Activated CD4-positive, alpha-beta T cell treated with anti-CD3 and anti-CD28 coated beads for 48 hours (primary cell): ENCODE measurements at places on chromosomes 12 and 14.

DNA sequence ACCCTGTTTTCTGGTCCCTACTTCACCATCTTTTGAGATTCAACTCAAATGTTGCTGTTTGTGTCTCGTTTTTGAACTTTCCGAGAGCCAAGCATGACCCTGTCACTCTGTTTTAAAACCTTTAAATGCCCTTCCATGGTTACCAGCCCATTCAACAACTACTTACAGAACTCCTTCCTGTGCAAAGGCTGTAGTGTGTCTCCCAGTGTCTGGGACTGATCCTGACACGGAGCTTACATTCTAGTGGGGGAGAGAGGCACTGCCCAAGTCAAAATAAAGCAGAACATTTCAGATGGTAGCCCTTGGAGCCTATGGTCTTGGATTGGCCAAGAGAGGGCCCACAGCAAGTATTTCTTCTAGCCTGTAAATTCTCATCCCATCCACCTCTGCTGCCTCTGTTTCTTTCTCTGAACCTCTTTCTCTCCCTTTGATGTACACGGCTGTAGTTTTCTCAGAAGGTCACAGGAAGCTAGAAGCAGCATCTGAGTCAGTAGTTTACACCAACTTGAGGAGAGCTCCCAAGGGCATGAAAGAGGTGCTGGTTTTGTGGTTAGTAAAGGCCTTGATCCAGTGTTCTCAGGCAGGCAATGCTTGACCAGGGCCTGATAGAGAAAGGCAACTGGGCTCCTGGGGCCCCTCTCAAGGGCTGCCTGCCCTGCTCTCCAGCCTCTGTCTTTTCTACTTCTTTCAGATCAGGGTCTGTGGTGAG is 42.3 kb upstream of the SLC24A4 start:
- peak; percentile 6 for DNase-seq

DNA sequence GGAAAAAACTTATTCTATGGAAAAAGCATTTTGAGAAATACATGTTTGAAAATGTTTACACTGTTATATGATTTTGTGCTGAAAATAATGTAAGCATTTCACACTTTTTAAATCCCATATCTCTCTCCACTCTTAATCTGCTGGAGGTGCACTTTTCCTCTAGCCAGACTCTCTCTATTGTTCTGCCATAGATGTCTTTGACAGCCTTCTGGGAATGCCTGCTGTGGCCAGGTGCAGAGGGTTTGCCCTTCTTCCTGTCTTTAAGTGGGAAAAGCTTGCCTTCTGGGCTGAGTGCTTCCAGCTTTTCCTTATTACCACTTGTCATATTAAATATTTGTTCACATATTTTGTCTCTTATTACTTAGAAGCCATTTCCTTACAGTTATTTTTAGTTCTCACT is 60.1 kb upstream of the PPM1H start:
- DNase-seq: no peak

- DNase-seq: no peak
These were observed 8.3 kb downstream of the CDKL1 start for GRCh38 chr14:50388256-50388931.

GRCh38 chr14:72409047-72409446 is 476.8 kb downstream of the RGS6 start:
- no peak for DNase-seq

DNA sequence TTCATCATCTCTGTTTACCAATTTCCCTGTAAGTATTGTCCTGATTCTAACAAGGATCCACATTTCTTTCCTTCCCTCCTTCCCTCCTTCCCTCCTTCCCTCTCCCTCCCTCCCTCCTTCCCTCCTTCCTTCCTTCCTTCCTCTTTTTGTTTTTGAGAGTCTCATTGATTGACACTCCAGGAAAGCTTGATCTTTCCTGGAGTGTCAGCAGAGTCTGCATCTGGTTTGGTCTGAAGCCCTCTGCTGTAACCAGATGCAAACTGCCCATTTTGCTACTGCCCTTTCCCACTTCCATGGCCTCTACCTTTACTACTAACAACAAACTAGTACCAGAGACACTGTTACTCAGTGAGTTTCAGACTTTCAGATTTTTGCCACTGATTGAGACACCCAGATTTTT is 14.4 kb upstream of the OR6C65 start:
- DNase-seq: no peak

GRCh38 chr12:9143137-9143536 is 27.4 kb upstream of the A2M start:
- no peak for DNase-seq

DNA sequence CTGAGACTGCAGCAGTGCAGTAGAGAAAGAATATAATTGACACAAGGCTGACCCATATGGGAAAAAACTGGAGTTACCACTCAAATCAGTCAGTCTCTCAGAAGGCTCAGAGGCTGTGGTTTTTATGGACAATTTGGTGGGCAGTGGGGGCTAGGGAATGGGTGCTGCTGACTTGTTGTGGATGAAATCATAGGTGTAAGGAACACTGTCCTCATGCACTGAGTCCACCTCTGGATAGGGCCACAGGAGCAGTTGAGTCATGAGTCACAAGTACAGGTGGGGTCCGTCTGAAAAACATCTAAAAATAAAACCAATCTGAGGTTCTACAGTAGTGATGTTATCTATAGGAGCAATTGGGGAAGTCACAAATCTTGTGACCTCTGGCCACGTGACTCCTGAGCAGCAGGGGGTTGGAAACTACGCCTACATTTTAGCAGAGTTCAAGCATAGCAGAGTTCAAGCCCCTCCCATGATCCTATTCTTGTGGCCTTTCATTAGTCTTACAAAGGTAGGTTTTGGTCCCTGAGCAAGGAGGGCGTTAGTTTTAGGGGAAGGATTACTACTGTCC is 18.1 kb upstream of the SGPP1 start:
- peak; percentile 24 for DNase-seq

DNA sequence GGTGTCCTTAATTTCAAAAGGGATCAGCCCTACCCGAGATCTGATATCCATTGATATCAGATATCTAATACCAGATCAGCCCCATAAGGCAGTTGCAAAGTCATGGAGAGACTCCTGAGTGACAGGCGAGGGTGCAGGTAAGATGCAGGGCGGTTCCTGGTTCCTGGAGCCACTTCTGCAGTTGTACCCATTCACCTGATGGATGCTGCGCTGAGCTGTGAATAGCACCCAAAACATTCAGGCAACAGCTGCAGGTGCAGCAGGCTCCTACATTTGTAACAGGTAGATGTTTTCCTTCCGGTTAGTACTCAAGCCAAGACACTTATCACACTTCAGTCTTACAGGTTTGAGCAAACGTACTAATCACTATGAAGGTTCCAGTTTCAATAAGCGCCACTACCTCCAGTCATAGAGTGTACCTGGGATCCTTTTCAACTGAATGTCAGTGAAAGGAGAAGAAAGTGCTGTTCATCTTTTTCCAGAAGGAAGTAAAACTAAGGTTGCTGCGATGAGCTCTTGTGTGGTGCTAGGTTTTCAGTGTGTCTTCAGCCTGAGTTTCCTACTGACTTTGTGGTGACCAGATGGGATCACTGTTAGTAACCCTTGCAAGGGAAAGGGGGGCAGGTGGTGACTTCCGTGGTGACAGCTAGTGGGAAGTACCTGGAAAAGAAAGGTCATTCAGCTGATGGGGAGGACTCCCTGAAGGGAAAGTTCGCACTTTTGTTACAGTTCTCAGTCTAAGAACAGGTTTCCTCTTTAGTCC is 1.9 kb downstream of the ATP6V0A2 start:
- peak; percentile 72 for DNase-seq

- no peak for DNase-seq
These were observed 92.0 kb upstream of the SLC38A4 start for GRCh38 chr12:46917821-46918220.

DNA sequence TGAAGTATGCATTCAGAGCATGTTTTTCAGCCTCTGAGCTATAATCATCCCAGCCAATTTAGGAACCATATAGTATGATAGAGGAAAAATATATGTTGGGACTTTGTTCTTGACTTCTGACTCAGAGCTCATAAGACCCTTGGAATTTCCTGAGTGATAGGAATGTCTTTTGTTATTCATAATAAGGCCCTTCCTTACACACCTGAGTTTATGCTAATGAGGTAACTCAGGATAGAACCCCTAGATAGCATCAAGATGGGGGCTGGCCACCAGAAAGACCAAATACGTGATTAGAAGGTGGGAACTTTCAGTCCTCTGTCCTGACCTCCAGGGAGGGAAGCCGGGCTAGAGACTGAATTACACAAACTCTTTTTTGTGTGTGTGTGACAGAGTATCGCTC is 32.4 kb upstream of the PLEK2 start:
- DNase-seq: no peak

DNA sequence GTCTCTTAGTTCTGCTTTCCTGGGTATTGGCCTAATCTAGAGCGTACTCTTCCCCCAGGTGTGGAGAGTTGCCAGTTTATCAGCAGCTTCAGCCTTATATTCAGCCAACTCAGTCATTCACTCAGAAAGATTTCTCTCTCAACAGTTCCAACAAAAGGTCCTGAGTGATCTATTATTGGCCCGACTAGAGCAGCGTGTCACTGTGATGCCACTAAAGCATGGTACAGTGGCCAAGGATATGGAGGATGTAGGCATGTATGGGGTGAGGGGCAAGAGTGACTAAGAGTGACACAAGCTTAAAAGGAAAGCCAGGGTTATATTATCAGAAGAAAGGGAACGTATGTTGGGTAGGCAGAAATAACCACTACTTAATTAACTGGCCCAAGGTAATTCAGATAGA is 4.8 kb downstream of the NOPCHAP1 start:
- no peak for DNase-seq

DNA sequence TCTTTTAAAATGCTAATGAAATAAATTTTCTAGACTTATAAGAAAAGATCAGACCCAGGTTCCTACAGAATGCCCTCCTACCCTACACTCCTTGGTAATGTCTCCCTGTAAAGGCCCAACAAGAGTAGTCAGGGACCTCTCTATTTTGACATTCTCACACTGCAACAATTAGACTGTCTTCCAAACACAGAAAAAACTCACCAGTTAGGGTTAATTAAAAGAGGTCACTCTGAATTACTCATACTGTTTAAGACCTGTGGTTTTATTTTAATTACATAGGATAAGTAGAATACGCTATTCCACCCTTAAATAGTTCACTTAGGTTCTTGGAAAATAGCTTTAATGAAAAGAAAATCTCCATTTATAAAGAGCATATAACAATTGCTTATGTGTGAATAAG is 142.4 kb downstream of the ITPR2 start:
- no peak for DNase-seq

DNA sequence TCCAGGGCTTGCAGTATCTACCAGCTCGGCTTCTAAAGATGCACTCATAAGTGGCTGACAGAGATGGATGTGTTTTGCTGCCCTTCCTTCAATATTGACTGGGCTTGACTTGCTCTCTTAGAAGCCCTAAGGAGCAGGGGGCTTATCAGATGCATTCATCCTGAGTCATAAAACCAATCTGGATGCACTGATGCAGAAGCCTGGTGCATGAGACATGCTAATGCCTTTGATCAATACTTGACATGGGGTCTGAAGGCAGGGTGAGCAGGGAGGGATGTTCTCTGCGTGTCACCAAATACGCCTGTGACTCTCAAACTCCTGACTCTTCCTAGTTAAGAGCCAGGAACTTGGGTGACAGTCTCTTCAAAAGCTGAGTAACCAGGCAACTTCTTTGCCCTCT is 77.8 kb upstream of the HSPB8 start:
- DNase-seq: no peak

DNA sequence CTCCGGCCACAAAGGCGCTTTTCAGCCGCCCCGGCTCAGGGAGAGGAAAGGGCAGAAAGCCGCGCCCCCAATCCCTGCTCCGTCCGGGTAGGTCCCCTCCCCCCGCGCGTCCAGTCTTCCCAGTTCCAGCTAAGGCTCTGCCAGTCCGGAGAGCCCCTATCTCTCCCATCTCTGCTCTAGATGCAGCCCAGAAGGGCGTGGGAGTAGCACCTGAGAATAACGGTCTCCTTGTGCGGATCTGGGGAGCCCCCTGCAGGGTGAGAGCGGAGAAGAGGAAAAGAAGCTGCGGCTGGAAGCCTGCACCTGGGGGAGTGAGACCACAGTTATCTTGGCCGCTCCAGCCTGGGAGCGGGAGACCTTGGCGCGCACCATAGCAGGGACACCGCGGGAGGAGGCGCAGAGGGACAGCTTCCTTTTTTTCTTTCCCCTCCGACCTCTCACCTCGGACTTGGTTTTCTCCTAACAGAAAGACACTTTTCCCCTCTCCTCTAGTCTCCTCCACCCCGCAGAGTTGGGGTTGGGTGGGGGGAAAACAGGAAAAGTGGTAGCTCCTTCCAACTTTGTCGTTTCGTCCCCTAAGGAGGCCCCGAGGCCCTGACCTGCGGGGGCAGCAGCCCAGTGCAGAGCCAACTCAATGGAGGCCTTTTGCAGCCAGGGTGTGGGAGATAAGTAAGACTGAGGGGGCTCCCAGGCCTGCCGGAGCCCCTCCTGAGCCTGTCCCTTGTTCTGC is 2.4 kb downstream of the DHH start:
- DNase-seq: peak; percentile 75

GRCh38 chr14:81153187-81153586 is 67.6 kb downstream of the GTF2A1 start:
- DNase-seq: peak; percentile 24

DNA sequence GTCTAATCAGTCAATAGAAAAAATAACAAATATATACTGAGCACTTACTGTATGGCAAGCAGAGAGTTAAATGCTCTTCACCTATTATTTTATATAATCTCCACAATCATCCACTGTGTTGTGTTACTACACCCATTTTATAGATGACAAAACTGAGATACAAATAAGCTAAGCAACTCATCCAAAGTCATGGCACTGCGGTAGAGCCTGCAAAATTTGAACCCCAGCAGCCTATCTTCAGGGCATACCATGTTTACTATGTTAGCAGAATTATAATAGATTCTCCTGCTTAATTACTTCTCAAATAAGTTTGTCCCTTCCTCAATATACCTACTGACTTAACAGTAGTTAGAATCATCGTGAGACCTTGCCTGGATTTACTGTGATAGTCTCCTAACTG is 53.6 kb upstream of the PCED1B start:
- DNase-seq: no peak
